AG09319 (cell line): ENCODE measurements at places on chromosomes 1 and 21.

GRCh38 chr1:179856296-179856695 is 21.3 kb downstream of the TOR1AIP2 start:
- DNase-seq = no peak

DNA sequence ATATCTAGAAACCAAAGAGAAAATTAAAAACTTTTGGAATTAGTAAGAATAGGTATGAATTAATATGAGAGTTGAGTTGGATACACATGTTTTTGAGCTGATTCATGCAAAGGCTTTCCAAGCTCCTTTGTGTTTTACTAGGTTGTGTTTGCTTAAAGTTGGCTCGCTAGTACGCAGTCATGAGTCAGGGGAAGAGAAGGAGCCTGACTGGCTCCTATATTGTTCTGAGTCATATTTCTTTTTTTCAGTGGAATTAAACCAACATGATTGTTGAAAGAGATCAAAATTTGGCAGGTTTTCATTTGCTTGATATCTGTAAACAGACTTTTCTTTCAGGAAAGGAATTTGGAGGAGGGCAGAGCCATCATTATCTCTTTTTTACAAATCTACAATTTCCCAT is 66.7 kb downstream of the MAGI3 start:
- peak; percentile 73 for DNase-seq

DNA sequence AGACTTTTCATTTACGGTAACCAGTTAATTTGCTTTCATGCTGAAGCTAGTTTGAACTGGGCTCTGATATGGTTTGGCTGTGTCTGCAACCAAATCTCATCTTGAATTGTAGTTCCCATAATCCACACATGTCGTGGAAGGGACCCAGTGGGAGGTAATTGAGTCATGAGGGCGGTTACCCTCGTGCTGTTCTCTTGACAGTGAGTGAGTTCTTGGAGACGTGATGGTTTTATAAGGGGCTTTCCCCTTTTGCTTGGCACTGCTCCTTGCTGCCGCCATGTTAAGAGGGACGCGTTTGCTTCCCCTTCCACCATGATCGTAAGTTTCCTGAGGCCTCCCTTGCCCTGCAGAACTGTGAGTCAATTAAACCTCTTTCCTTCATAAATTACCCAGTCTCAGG is 10.3 kb upstream of the FHAD1 start:
- no peak for DNase-seq

DNA sequence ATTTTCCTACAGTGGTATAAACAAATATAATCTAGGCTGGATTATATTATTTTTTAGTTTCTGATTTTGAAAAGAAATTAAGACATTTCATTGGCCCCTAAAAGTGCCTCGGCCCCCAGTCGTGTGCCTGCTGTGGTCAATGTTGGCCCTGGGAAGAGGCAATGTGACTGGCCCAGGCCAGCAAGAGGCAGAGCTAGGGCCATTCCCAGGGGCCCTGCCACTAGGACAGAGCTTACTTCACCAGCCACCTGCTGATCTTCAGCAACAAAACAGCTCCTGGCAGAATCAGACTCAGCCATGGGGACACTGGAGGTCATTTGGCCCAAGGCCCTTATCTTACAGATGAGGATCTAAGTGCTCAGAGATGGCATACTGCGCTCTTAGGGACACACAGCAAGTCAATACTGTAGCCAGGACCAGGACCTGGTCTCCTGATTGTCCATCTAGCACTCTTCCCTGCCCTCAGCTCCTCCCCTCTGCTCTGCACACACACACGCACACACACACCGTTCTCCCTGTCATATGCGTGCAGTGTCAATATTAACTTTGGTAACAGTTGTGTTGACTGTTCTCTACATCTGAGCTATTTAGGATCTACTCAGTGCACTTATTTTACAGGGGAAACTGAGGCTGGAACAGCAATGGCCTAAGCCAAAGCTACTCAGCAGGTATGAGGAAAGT is 16.6 kb upstream of the KLHDC7A start:
- DNase-seq = no peak

- no peak for DNase-seq
These were observed 26.3 kb upstream of the RGS18 start for GRCh38 chr1:192131914-192132313.

GRCh38 chr1:192973988-192974387 is 85.2 kb downstream of the UCHL5 start:
- DNase-seq = no peak

DNA sequence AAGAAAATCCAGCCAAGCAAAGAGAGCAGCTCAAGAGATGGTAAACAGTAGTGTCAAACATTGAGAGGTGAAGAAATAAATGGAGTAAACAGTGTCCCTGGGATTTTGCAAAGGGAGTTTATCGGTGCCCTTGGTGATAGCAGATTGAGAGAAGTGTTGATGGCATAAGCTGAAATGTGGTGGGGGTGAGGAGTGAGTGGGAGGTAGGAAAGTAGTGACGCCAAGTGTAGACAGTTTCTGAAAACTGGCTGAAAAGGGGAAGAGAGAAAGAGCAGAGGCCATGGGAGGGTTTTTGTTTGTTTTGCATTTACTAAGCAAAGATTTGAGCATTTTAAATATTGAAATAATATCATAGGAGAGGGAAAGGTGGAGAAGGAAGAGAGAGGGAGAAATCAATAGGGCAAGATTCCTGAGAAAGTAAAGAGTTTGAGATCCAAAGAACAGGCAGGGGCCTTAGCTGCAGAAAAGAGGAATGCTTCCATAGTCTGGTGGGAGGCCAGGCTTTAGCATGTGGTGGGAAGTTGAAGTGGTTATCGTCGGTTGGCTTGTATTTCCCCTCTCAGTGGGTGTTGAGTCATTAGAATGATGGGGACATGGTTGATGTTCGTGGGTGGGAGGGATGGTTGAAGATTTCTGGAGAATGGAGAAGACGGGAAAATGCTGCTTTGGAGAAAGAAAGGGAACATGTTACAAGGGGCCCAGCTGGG is 26.8 kb upstream of the RASAL2 start:
- DNase-seq = no peak

DNA sequence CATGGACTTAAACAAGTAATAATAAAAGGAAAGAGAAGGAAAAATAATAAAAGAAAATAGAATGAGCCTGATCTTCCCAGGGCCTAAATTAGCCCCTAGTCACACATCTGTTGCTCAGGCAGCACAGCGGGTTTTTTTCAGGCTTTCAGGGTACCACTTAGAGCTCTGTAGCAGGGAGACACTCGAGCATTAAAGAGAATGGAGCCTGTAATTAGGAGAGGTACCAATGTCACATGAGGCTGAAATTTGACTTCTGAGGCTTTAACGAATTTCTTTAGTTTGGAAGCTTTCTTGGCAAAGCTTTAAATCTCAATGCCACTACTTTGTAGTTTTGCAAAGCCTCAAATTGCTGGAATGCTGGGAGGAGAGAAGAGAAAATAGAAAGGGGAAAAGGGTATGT is 116.3 kb downstream of the AK5 start:
- no peak for DNase-seq

- DNase-seq = no peak
These were observed 6.9 kb downstream of the CD1B start for GRCh38 chr1:158324395-158324794.

GRCh38 chr1:59704716-59705115 is 110.0 kb upstream of the HOOK1 start:
- no peak for DNase-seq

DNA sequence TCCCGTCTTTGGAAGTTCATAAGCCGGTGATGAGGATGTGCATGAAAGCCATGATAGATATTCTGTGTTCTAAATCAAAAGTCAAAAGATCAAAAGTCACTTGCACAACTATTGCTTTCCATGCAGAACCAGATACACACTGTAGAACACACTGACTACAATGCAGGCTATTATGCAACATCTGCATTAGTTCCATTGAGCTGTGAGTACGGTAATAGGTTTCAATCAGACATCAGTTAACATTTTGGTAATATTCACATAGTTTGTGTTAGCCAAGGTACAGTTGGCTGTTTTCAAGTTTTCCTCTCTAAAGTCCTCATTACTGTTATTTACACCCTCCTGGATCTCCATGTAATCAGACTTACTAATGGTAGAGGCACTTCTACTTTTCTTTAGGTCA is 3.1 kb downstream of the KCNA2 start:
- no peak for DNase-seq

DNA sequence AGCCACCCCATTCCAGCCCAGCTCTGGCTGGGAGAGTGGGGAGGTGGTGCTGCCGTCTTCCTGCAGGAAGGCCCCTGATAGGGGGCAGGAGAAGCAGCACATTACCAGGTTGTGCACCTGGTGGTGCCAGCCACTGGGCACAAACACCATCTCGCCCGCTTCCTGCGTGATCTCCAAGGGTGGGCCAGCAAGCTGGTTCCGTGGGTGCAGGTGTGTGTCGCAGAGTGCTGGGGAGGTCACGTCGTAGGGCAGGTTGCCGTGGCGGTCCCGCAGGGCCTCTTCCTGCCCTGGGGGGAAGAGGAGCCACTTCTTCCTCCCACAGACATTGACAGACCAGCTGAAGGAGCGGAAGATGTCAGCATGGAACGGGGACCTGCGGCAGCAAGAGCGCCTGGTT is 1.8 kb downstream of the JMJD4 start:
- no peak for DNase-seq

GRCh38 chr21:45264912-45265515 is 22.7 kb downstream of the POFUT2 start:
- no peak for DNase-seq

DNA sequence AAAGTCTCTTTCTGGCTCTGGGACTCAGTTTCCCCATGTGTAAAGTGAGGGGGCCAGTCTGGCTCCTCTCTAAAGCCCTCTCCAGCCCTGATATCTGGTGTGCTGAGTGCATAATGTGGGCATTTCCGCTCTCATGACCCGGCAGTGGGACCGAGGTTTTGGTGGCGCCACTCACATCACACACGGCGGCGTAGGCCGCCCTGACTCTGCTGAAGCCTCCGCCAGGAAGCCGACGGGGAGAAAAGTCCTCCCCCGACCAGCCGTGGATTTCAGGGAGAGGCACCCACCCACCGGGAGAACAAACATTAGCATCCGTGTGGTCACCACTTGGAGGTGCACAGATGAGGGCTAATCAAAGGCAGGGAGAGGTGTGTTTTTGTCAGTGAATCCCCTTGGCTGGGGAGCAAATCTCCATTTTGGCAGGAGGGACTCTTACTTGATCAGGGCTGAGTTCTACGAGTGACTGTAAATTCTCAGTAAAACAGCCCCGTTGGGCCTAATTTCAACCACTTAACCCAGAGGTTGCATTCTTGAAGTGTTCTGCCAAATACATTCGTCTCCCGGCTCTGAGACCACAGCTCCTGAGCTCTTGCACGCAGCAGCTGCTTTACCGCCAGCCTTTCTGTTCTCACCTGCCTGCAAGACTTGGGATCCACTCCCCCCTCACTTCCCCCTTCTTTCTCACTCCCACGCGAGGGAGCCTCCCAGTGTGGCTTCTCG is 118.2 kb downstream of the FOXD2 start:
- no peak for DNase-seq

DNA sequence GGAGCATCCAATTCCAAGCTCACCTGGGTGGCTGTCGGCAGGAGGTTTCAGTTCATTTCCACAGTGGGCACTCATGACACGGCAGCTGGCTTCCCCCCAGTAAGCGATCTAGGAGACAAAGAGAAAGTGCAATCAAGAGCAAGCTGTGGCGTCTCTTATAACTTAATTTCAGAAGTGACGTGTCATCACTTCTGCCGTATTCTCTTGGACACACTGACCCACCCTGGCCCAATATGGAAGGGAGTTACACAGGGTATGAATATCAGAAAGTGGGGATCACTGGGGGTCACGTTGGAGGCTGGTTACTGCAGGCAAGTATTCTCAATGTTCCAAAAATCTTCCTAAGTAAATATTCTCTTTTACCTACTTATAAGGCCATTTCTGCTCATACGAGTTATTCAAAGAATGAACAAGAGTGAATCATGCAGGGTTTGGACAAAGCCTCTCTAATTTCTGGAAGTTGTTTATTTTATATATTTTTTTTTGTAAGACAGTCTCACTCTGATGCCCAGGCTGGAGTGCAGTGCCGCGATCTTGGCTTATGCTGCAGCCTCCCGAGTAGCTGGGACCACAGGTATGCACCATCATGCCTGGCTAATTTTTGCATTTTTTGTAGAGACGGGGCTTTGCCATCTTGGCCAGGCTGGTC is 46.5 kb upstream of the GREM2 start:
- DNase-seq = peak; percentile 36

GRCh38 chr1:206094024-206094423 is 23.2 kb downstream of the AVPR1B start:
- DNase-seq = no peak
